ENCODE measurements at places on chromosomes 11 and 22.

GRCh38 chr11:66012946-66013761 lies 1.3 kb downstream of the CST6 start:
- DNase-seq: no peak

DNA sequence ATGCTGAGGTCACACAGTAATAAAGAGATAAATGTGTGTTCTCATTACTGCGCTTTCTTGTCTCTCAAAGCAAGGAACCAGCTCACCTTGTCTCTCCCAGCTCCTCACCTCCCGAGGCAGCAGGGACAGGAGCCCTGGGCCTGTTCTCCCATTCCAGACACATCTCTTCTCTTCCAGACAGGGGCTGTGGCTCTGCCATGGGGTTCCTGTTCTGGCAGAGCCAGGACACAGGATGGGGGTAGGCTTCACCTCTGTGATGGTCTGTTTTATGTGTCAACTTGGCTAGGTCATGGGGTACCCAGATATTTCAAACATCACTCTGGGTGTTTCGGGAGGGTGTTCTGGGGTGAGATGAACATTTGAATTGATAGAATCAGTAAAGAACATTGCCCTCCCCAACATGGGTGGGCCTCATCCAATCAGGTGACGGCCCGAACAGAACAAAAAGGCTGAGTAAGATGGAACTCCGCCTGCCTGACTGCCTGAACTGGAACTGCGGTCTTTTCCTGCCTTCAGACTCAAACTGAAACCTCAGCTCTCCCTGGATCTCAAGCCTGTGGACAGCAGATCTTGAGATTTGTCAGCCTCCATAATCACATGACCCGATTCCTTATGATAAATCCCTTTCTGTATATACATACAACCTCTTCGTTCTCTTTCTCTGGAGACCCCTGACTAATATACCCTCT lies 2.0 kb upstream of the VSIG10L2 start:
- no peak for DNase-seq

- no peak for DNase-seq
These were observed 73.3 kb downstream of the SERGEF start for GRCh38 chr11:17939542-17939941.

DNA sequence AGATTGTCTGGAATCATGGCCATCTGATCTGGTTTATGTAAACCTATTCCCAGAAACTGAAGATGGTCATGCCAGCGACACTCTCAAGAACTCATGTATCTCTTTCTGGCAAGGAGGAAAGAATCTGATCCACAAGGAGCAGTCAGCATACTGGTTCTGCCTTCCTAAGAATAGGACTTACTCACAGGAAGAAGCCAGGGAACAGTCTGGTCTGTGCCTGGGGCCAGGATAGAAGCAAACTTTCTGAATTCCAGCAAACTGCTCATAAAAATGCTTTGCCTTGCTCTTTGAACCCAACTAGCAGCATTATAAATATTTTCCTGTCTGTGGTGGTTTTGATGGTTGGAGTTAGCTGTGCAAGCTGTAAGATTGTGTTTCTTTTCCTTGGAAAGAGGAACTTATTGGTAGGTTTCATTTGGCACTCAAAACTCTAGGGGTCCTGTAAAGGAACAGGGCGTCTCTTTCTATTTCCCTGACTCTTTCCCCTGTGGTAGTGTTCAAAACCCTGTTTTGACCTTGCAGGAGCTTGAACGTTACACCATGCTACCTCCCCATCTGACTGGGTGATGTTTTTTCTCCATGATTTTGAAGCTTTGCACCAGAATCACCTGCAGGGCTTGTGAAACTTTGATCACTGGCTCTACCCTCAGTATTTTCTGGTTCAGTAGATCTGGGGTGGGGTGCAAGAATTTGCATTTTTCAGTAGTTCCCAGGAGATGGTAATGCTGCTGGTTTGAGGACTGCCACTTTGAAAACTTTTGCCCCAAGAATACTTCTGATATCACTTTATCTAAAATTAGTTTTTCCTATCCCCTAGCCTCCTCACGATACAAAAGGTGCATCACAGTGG lies 627.8 kb upstream of the ANO5 start:
- no peak for DNase-seq

- DNase-seq: no peak
These were observed 9.2 kb downstream of the CLDN5 start for GRCh38 chr22:19514831-19515565.

- DNase-seq: no peak
These were observed 208.8 kb downstream of the TBC1D22A start for GRCh38 chr22:46971099-46971763.

GRCh38 chr11:1203505-1204271 lies 19.2 kb upstream of the MUC5B start:
- DNase-seq: no peak

DNA sequence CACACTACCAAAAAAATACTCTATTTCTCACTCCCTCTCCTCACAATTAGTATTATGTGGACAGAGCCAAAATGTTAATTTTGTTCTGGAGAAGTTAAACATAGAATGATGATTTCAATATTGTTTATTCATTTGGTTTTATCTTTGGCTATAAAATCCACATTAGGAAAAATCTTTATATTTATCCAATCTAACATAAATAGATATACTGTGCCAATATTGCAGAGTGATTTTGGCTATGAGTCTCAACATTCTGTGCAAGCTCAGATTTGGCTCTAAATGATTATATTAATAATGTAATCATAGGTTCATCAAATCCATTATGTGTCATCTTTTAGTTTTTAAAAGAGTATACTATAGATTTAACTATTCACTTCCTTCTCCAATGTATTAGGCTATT lies 667.5 kb upstream of the CHORDC1 start:
- no peak for DNase-seq

- no peak for DNase-seq
These were observed 428.0 kb downstream of the TMEM135 start for GRCh38 chr11:87465716-87466115.

DNA sequence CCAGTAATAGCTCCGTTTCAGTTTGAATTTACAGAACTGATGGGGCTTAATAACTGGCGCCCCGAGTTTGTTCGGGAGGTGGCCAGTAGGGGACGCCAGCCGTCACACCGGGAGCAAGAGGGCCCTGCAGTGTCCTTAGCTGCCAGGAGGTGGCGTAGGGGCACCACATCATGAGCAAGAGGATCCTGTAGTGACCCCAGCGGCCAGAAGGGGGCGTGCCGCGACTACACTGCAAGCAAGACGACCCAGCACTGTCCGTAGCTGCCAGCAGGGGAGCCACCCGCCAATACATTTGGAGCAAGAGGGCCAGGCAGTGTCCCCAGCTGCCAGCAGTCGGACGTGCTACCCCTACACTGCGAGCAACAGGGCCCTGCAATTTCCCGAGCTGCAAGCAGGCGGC lies 663.7 kb upstream of the B3GAT1 start:
- no peak for DNase-seq

GRCh38 chr11:44883277-44883676 lies 67.4 kb downstream of the TP53I11 start:
- DNase-seq: no peak

DNA sequence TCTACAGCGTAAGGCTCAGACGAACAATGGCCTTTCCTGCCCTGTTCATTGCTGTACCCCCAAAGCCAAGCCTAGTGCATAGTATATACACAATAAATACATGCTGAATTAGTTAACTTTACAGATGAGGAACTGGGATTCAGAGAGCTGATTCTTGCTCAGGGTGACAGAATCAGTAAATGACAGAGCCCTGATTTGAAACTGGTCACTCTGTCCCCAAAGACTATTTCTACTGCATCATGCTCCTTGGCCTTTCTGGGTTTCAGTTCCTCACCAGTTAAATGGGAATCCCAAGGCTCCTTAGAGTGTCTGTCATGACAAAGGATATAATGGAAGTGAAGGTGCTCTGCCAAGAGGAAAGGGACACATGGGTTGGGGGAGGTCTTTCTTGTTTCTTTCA lies 50.5 kb upstream of the TSKU start:
- no peak for DNase-seq

DNA sequence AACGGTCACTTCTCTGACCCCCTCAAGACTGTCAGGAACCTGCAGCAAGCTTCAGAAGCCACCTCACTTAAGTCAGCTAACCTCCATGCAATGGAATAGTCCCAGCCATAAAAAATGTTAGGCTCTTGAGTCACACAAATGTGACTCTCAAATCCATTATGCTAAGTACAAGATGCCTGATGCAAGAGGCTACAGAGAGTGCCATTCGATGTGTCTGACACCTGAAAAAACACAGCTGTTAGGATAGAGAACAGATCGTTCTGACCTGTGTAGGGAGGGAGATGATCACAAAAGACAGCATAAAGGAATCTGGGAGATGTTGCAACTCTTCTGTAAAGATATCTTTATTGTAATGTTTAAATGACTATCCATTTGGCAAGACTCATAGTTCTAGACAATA lies 712.4 kb downstream of the TBC1D22A start:
- no peak for DNase-seq

- DNase-seq: no peak
These were observed 89.5 kb downstream of the KCNQ1 start for GRCh38 chr11:2534134-2534956.

DNA sequence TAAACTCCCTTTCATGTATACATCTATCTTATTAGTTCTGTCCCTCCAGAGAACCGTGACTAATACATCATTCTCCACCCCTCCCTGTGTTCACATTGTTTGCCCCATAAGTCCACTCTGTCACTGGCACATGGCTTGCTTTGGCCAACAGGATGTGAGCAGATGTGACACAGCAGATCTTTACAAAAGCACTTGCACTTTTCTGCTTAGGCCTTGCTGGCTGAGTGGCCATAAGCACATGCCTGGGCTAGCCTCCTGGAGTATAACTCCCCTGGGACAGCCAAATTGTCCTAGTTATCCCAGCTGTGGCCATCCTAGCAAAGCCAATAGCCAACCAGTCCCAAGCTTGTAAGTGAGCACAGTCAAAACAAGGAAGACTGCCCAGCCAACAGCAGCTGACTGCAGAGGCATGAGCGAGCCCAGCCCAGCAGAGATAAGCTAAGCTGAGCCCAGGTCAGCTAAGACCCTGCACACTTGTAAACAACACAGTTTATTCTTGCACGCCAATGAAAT lies 9.7 kb upstream of the RCN1 start:
- no peak for DNase-seq

DNA sequence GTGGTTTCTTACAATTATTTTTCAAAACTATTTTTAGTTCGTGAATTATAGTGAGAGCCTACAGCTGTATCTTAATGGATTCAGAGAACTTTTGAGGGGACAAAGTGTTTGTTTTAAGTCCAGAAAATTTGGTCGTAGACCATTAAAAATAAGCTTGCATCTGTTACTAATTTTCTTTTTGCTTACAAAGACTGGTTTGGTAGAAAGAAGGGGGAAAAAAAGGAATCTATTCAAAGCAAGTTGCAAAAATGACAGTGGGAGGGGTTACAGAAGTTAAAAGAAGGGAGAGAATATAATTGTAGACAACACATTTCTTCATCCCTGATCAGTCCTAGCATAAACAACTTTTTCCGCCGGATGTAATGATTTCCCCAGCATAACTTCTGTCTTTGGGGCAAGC lies 72.1 kb downstream of the AMOTL1 start:
- no peak for DNase-seq

GRCh38 chr11:105027678-105028077 lies 4.7 kb upstream of the CASP5 start:
- DNase-seq: no peak

- DNase-seq: no peak
These were observed 41.3 kb upstream of the CXCR5 start for GRCh38 chr11:118842369-118842768.

DNA sequence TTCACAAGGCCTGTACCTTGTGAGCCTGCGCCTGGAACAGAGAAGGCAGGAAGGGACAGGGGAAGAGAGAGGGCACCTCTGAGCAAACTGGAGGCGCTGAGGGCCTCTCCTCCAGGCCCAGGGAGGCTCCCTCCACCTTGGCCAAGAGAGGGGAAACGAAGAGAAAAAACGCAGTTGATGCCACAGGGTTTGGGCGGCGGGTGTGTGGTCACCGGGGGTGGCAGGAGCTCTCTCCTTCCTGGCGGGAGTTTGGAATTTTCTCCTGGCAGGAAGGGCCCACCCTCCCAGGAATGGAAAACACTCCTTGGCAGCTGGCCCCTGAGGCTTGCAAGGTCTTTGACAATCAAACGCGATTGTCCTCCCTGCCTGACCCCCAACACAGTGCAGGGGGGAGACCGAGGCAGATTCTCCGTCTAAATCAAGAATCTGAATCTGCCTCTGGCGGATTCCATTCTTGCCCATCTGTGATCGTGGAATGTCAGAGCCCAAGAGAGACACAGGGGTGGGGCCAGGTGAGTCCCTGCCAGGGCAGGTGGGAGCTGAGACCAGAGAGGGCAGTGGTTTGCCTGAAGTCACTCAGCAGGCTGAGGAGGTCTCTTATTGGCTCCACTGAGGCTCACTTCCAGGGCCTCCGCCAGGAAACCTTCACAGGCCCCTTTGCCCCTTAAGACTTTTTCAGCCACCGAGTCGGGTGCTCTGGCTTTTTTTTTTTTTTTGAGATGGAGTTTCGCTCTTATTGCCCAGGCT lies 21.0 kb downstream of the RPL3 start:
- DNase-seq: no peak

- no peak for DNase-seq
These were observed 1676.0 kb upstream of the RAG2 start for GRCh38 chr11:38274031-38274430.

GRCh38 chr11:45927332-45927683 lies 4.9 kb downstream of the LARGE2 start:
- no peak for DNase-seq

GRCh38 chr22:37230673-37231405 lies 13.2 kb downstream of the RAC2 start:
- DNase-seq: no peak

DNA sequence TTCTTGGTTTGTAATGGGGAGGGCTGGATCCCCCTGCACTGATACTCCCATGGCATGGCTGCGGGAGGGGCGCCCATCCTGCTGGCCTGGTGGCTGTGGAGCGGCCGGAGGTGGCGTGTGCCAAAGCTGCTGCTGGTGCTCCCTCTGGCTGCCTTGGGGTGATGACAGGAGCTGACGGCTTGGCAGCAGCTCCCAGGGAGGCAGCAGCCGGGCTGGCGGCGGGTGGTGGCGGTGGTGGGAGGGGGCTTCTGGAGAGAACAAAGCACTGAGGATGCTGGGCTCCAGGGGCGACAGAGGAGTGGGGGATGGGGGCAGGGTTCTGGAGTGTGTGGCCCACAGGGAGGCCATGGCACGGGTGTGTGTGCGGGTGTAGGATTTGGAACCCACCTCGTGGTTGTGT lies 11.4 kb upstream of the MPPED1 start:
- DNase-seq: no peak

Measured in NCI-H1436 treated with DMSO at 0.1 percent for 48 hours (cell line).